Stimulated activated effector memory CD8-positive, alpha-beta T cell treated with anti-CD3 and anti-CD28 coated beads, Interleukin-12 subunit alpha, Interleukin-12 subunit beta, amount 100 ng/mL, for 72 hours (primary cell): ENCODE measurements at places on chromosomes 4 and X.
A peak's percentile ranks its signal among the peaks of the same experiment; 100 is the strongest.

DNA sequence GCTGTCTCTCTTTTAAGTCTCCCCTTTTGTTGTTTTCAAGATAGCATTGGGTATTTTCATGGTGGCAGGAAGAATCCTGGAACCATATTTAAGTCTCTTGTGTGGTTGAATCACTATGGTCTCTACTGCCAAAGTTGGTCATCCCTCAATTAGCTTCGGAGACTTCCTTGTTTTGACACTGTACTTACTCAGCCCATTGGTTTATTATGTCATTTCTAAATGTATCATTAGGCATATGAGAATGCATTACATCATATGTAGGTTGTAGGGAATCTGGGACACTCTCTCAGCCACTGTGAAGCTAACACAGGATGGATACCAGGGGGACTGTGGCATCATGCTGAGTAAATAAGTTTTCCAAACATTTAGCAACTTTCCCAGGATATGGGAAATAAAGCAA, 211.8 kb downstream of the DTHD1 start:
- no peak for DNase-seq

DNA sequence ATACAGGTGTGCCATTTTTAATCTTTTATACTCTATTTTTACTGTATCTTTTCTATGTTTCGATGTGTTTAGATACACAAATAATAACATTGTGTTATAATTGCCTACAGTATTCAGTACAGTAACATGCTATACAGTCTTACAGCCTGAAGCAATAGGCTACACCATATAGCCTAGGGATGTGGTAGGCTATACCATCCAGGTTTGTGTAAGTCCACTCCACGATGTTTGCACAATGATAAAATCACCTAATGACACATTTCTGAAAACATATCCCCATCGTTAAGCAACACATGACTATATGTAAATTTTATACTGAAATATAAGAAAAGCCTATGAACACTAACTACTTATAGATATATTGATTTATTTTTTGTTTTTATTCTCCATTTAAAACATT, 48.9 kb upstream of the EXOC1L start:
- no peak for DNase-seq

DNA sequence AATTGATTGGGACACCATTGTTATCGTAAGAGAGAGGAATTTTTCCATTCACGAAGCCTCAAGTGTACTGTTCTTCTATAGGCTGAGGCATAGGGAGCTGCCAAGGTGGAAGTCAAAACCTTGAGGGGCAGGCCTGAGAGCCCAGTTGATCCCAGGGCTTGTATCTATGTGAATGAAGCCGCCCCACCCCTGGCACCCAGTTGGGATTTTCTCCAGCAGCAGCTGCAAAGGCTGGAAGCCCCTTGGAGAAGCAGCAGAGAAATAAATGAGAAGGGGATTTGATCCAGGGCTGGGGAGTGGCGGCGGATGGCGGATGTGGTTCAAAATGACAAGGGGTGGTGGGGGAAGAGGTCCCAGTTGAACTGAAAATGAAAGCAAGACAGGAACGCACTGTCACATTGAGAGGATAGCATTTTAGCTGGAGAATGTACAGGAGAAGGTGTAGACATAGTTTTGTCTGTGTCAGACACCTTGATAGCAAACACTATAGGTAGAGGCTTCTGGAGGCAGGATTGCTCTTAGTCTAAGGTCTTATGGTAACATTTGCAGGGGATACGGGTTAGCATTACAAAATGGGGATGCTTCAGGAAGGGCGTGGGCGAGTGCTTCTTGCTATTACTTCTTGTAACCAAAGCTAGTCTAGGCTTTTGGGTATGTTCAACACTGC, 32.6 kb downstream of the DOCK11 start:
- peak; percentile 63 for DNase-seq

DNA sequence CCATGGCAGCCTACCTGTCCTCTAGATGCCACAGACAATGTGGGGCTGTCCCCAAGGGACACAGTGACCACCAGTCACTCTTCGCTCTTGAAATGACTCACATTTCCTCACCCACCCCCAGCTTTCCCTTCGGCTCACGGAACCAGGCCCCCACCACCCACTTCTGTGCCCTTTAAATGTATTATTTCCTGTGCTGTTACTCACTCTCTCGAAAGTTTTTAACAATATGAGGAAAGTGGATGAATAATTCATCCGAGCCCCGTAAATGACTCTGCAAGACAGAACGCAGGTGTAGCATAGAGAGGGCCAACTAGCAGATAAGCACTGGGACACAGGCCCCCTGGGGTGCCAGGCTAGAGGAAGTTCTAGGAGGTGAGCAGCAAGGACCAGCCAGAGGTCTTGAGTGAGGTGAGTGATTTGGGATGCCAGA, 179.5 kb upstream of the TBL1X start:
- DNase-seq, result peak; percentile 59

GRCh38 chr4:128590773-128591172, 218.7 kb upstream of the JADE1 start:
- DNase-seq, result no peak

DNA sequence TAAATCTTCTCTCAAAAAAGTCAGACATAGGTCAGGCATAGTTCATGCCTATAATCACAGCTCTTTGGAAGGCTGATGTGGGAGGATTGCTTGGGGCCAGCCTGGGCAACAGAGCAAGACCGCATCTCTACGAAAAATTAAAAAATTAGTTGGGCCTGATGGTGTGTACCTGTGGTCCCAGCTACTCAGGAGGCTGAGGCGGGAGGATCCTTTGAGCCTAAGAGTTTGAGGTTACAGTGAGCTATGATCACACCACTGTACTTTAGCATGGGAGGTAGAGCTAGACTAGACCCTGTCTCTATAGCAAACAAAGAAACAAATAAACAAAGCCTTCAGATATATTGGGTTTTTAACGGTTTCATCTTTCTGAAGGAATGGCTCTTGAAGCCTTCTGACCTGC, 62.2 kb downstream of the DIPK2B start:
- no peak for DNase-seq

DNA sequence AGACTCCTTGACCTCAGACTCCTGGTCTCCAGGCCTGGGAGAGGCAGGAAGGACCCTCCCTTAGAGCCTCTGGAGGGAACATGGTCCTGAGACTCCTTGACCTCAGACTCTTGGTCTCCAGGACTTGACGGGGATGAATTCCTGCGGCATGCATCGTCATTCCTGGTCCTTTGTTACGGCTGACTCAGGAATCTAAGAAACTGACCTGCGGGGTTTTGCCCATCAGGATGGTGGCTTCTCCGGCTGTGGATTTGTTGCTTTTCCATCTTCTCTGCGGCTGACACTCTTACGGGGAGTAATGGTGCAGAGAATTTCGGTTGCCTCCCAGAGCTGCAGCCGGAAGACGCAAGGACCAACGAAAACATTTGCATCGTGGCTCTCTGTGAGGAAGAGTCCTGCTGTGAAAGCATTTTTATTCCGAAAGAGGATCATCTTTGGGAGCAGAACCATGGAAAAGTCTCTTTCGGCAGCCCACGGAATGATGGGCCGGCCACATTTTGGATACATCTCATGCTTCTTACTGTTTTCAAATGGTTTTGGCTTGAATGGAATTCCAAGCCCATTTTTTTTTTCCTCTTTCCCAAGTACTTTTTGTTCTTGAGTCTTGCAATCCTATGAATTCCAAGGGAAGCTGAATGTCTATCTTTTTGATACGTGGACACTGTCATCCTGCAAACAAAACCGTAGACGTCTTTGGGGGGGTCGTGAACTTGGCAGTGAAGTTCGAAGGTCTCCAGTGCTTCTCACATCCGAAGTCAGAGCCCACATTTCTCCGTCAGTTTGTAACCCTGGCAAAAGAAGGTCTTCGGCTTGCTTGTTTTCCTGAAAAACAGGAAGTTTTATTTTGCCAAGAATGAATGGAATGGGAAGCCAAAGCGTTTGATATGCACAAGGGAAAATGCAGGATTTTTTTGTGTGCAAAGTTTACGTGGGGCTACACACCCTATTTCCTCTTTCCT, 36.5 kb downstream of the SHOX start:
- no peak for DNase-seq

GRCh38 chr4:64341711-64342110, 67.5 kb downstream of the TECRL start:
- no peak for DNase-seq

DNA sequence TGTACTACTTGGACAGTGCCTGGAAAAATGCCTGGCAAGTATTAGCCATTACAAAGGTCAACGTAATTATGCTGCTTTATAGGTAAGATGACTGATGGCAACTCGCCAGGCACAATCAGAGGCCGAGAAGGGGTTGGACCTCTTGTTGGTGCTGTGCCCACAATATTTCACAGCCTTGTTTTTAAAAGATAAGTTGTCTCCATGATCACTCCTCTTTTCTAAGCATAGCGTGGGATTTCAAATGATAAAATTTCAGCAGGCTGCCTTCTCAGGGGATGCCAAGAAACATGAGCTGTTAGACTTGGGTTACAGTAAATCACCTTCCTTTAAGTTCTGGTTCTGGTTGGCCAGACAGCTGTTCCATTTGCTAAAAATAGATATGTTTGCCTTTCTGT, 26.9 kb downstream of the HOPX start:
- no peak for DNase-seq

GRCh38 chrX:97358941-97359340, 475.2 kb downstream of the RPA4 start:
- DNase-seq, result no peak

GRCh38 chrX:69126642-69127041, 38.6 kb downstream of the PJA1 start:
- DNase-seq, result no peak
